ENCODE measurements at places on chromosomes 13 and 19. TPM values are rescaled to one million over a fixed set of nuclear protein-coding genes. Genes with fewer than 3 reads are reported as not detected.

GRCh38 chr19:1862424-1863327 is 703 bp downstream of the KLF16 start:
- DNase-seq = peak; percentile 80

- DNase-seq = no peak
These were observed 48.7 kb upstream of the ITM2B start for GRCh38 chr13:48184260-48184659.

Gene RELB
- total RNA-seq = 2.3 TPM

GRCh38 chr13:20270163-20270865 is 38.2 kb upstream of the GJB6 start:
- DNase-seq = no peak

DNA sequence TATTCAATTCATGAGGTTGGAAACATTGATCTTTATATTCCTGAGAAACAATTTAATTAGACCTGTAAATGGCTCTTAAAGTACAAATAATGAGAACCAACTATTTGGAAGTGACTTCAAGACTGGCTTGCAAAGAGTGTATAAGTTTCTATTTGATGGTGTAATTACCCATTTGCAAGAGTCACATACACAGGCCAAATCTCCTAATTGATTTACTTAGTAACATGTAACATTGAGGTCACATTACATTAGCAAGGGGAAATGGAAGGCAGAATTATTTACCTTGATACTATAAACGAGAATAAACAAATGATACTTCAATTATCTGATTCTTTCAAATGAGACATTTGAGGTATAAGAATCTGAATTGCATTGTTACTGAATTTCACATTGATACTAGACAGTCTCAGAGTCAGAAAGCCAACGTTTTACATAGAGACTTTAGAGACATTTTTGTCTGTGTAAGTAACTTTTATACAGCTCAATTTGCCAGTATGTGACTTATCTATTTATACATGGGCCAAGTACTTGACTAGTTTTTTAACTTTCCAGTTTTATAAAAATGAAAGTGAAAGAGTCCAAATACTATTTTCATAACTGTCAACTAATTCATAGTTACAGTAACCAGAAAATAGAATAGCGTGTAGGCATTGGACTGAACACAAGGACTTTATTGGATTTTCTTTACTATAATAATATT is 95.6 kb upstream of the RFC3 start:
- no peak for DNase-seq

DNA sequence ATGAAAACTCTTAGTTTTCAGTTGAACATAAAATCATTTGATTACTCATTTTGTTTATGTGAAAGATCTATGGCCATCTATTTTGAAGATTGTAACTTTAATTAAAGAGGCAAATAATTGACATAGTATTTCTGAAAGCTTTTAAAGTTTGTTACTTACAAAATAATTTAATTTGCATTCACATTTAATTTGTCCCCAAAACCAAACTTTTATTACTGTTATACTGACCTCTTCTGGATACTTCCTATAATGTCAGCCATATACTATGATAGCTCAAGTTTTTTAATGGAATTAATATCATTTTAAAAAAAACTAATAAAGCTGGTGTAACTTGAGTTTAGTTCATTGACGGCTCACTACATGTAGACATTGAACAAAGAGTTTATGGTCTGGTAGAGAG is 4.9 kb upstream of the SGCG start:
- no peak for DNase-seq

GRCh38 chr13:104526561-104526960 is 1460.3 kb upstream of the SLC10A2 start:
- no peak for DNase-seq

GRCh38 chr13:45575830-45576180 is 39.7 kb downstream of the ERICH6B start:
- DNase-seq = no peak

DNA sequence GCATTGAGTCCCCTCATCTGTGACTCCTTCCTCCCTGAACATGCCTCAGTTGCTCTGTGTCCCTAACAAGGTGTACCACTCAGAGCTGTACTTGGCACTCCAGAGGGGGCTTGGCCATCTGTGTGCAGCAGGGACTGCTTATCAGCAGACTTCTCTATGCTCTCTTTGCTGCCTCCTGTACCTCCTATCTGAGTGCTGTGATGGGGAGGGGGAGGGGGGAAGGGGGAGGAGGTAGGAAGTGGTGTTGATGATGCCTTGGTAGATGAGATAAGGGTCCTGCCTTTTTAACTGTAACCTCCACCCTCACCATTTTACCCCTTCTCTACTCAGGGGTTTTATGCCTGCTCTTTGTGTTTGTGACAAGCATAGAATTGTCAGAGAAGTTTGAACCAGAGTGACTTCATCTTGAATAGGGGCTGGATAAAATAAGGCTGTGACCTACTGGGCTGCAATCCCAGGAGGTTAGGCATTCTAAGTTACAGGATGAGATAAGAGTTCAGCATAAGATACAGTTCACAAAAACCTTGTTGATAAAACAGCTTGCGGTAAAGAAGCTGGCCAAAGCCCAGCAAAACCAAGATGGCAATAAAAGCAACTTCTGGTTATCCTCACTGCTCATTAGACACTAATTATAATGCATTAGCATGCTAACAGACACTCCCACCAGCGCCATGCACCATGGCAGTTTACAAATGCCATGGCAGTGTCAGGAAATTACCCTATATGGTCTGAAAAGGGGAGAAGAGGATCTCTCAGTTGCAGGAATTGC is 13.2 kb downstream of the PCDH8 start:
- no peak for DNase-seq

DNA sequence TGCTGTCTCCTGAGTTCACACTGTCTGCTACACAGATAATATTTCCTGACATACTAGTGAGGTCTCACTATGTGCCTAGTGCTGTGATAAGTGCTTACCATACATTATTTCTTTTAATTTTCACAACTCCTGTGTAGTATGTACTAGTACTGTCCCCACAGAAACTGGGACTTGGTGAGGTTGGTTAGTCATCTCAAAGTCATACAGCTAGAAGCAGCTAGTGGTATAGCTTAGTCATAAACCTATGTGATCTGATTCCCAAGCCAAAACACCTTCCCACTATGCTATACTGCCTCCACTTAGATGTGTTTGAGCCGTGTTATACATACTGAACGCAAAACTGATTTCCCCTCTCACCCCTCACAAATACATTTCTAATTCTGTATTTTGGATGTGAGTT is 10.5 kb downstream of the MTMR6 start:
- no peak for DNase-seq

DNA sequence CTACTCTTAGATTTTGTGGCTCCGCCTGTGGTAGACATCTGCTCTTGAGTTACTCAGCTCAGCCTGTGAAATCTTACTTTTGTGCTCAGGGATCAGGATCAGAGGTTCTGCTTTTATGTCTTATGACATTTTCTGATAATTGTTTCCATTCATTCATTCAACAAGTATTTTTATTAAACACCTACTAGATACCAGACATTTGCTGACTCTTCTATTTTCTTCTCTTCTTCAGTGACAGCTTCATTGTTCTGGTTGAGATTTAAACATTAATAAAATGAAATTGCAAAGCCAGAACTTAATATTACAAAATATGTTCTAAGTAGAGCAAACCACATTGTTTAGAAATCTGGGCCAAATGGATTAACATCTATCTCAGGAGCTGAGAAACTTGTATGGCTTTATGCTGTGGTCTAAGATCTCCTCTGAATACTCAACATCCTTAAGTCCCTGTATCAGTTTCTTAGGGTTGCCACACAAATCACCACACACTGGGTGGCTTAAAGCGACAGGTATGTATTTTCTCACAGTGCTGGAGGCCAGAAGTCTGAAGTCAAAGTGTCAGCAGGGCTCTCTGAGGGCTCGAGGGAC is 15.8 kb upstream of the MICU2 start:
- no peak for DNase-seq

DNA sequence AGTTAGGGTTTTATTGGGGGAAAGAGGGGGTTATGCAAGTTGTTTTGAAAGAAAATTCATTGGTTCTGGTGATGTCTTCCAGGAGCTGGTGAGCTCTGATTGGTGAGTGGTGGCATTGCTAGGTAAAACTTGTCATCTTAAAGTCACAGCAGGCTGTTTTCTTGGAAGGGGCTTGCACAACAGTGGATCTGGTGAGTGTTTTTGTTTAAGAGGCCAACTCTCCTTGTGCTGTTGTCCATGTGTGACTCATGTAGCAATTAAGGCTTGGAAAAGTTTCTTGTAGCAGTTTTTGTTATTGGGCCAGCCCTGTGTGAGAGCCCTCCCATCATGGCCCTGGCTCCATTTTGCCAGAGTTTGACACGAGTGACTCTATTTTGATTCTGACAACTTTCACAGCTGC is 109.4 kb downstream of the RFC3 start:
- DNase-seq = no peak

GRCh38 chr13:43153436-43154090 is 130.2 kb downstream of the DNAJC15 start:
- no peak for DNase-seq

DNA sequence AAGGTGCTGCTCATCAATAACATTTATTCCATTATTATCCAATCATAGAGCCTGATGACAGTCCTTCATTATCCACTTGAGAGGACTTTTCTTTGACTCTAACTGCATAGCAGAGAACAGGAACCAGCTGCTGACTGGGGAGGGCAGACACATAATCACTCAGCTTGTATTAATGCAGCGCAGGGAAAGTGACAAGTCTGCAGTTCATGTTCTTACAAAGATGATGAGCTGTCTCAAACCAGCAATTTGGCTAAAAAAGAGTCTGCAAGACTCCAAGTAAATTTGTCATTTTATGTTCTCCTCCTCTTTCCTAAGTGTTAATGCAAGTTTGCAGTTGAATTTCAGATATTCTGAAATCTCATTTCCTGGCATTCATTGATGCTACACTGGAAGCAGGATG is 40.0 kb upstream of the CBY2 start:
- no peak for DNase-seq

DNA sequence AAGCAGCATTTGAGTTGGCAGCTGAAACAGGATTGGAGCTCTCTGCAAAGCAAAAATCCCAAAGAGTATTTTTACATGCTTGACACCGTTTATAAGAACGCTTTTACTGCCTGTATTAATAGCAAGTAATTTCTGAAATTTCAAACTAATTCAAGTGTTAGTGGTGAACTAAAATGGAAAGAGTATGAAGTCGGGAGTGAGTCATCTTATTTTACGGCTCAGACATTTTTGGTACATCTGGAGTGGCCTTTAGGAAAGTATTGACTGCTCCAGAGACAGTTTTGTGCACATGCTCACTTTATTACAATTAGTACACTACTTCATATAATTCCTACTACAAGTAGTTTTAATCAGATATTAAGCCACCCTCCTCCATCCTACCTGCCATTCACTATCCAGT is 167.4 kb downstream of the SLITRK6 start:
- no peak for DNase-seq

Gene LRFN3
- total RNA-seq = 9.5 TPM

Gene ZNF486
- total RNA-seq = 2.6 TPM

Gene RAB3A
- total RNA-seq = 41.5 TPM

- DNase-seq = no peak
These were observed 1171.2 kb downstream of the DIAPH3 start for GRCh38 chr13:58992478-58993042.

Gene PEX11G
- 2.5 TPM for total RNA-seq

- no peak for DNase-seq
These were observed 2.3 kb downstream of the TFDP1 start for GRCh38 chr13:113586661-113587479.

Measured in right cardiac atrium (tissue), 5 donors.